Germinal center (tissue), 1 donor: ENCODE measurements at places on chromosomes 7 and 10.

DNA sequence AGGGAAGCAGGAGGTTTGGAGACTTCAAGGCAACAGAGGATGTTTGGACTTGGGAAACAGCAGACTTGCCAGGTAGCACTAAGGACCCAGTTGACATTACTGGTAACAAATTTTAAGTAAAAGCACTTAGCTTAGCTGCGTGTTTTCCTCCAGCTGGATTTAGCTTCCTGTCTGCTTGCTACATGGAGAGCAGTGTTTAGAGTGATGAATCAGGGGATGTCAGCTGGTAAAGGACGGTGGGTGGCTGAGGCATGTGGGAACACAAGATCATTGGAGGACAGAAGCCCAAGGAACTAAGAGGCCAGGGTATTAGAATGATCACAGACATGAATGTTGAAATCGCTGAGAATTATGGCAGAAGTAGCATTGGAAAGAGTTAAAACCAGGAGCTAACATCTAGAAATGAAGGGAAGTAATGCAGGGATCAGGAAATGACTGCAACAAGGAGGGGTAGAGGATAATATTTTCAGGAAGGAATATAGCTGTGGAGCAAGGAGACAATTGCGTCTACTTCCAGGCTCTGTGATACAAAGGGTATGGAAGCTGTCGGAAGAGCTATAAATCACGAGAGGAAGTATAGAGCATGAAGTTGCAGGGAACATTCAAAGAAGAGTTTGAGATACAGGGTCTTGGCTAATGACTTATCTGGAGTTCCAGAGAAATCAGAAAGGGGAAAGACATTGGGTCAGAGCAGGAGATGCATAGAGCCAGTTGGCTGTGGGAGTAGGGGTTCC, 34.4 kb downstream of the CALD1 start:
- DNase-seq, result no peak

DNA sequence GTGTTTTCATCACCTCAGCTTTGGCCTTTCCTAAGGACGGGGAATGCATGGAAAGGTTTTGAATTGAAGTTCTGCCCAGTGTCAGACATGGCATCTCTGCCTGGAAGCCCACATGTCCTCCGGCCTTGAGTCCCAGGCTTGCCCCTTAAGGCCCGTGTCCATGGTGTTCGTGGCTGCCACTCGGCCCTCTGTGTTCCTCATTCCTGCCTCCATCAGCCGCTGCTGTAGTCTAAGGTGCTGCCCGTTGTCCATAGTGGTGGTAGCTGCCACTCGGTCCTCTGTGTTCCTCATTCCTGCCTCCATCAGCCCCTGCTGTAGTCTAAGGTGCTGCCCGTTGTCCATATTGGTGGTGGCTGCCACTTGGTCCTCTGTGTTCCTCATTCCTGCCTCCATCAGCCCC, 180.7 kb upstream of the SHH start:
- DNase-seq, result no peak

- DNase-seq, result no peak
Measured at GRCh38 chr7:42624471-42624870, 287.4 kb downstream of the C7orf25 start.

DNA sequence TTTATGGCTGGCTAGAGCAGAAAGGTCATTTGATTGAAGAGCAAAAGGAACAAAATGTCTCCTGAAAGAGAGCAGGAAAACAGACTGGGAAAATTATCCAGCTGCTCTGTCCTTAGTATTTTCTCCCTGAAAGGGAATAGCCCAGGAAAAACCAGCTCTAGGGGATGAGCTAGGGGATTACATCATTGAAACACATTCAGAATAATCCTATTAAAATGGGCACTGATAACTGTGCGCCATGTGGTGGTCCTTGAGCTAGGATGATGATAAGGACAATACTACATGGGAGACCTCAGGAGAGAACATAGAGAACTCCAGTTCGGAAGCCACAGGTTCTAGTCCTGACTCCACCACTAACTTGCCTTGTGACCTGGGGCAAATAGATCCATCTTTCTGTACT, 873.8 kb downstream of the TYW1 start:
- no peak for DNase-seq

GRCh38 chr10:58996063-58996462, 180.4 kb upstream of the PHYHIPL start:
- DNase-seq, result no peak

DNA sequence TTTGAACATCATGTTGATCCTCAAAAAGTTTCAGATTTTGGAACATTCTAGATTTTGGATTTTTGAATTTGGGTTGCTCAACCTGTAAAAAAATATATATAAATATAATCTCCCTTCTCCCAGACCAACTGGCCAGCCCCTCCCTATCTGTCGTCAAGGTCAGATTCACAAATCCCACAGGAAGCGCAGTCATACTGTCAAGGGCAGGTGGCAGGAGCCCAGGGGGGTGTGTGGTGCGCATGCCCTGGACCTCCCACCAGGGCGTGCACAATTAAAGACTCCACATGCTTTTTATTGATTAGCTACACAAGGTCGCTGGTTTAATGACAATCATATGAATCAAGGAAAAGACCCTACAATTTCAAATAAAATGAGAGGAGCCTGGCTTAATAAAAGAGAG, 77.0 kb upstream of the EEPD1 start:
- DNase-seq, result no peak

GRCh38 chr7:129724796-129725195, 113.3 kb downstream of the NRF1 start:
- no peak for DNase-seq

DNA sequence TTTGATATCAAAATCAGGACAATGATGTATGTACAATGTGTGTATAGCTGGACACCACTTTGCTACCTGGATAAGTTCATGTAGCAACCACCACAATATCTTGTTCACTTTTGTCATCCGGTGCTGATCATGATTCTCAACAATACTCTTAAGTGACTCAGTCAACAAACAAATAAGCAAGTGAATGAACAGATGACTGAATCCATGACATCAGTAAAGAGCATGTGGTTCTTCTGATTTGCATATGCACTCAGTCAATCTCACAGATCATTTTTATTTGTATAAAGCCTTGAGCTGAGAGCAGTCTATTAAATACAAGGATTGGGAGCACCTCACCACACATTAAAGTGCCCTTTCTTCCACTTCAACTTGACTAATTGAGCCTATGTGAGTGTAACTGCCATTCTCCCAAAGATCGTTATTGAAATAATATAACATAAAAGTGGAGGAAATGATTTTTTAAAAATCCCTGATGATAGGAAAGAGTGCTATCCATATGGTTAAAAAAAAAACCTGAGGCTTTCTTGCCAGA, 69.5 kb downstream of the NPSR1 start:
- no peak for DNase-seq

DNA sequence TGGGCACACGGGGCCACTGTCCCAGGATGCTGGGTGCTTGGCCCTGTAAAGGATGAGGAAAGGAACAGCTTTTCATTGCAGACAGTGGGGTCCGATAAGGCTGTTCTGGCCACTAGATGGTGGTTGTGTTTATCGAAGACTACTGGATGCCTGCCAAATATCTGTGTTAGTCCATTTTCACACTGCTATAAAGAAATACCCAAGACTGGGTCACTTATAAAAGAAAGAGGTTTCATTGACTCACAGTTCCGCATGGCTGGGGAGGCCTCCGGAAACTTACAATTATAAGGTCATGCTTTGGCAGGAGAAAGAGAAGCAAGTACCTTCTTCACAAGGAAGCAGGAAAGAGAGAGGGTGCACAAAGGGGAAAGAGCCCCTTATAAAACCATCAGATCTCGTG, 32.2 kb upstream of the GARS1 start:
- no peak for DNase-seq

GRCh38 chr10:17344206-17344605, 110.2 kb downstream of the ST8SIA6 start:
- no peak for DNase-seq

DNA sequence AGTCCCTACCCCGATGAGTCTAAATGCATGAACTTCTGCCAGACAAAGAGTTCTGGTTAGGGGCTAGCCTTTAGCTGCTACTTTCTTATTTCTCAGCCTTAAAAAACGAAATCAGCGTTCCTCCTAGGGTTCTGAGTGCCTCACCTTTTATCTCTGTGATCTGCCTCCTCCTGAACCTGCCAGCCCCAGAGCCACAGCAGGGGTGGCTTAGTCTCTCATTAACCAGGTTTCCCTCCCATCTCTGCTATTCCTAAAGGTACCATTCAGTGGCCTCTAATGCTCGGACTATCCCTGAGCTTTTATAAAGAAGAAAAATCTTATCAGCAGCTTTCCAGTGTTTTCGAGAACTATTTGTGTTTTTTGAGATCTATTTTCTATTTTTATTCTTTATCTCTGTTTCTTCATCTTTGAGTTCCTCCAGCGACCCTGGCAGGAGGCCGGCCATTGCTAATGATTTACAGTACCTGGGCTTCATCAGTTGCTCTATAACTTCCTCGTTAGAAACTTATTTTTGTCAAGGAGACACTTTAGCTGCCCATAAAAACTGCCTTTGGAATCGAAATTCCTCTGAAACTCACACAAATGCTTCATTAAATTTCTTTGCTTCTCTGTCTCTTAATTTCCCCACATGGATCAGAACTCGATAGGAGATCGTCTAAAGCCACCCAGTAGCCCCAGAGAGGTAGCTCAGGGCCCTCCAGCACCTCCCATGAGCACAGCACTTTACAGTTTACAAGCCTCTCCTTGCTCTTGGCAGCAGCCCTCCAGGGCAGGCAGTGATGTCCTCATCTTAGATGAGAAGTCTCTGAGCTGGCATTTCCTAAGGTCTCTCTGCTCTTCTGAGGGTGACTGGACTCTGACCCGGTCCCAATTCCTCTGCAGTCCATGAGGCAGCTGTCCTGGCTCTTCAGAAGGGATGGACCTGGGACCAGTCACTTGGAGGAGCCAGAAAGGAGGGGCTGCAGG, 149.1 kb downstream of the EBF3 start:
- DNase-seq, result no peak

GRCh38 chr10:132837905-132838304, 52.0 kb upstream of the NKX6-2 start:
- no peak for DNase-seq

GRCh38 chr7:45188736-45189135, 31.1 kb downstream of the RAMP3 start:
- DNase-seq, result no peak

- no peak for DNase-seq
Measured at GRCh38 chr10:88129013-88129412, 265.6 kb downstream of the PTEN start.

GRCh38 chr10:78642269-78642816, 426.4 kb upstream of the ZMIZ1 start:
- no peak for DNase-seq

- DNase-seq, result no peak
Measured at GRCh38 chr10:49161411-49161997, 26.7 kb downstream of the TMEM273 start.

DNA sequence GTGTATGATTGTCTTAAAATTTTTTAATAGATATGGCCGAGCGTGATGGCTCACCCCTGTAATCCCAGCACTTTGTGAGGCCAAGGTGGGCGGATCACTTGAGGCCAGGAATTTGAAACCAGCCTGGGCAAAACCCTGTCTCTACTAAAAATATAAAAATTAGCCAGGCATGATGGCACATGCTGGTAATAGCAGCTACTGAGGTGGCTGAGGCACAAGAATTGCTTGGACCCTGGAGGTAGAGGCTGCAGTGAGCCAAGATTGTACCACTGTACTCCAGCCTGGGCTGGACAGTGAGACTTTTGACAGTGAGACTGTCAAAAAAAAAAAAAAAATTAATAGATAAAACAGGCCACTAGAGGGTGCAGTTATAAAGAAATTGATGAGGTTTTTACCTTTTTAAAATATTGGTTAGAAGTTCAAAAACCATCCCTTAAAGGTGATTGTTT, 20.5 kb downstream of the NOM1 start:
- DNase-seq, result no peak

- DNase-seq, result no peak
Measured at GRCh38 chr7:43394441-43395130, 188.3 kb upstream of the STK17A start.

- no peak for DNase-seq
Measured at GRCh38 chr10:70778267-70778924, 6.8 kb downstream of the TBATA start.

- DNase-seq, result peak; percentile 56
Measured at GRCh38 chr7:24290004-24290641, 6.1 kb downstream of the NPY start.

- no peak for DNase-seq
Measured at GRCh38 chr7:90210981-90211380, 559 bp upstream of the STEAP2 start.

GRCh38 chr10:48598243-48598935, 6.5 kb downstream of the ARHGAP22 start:
- DNase-seq, result no peak

DNA sequence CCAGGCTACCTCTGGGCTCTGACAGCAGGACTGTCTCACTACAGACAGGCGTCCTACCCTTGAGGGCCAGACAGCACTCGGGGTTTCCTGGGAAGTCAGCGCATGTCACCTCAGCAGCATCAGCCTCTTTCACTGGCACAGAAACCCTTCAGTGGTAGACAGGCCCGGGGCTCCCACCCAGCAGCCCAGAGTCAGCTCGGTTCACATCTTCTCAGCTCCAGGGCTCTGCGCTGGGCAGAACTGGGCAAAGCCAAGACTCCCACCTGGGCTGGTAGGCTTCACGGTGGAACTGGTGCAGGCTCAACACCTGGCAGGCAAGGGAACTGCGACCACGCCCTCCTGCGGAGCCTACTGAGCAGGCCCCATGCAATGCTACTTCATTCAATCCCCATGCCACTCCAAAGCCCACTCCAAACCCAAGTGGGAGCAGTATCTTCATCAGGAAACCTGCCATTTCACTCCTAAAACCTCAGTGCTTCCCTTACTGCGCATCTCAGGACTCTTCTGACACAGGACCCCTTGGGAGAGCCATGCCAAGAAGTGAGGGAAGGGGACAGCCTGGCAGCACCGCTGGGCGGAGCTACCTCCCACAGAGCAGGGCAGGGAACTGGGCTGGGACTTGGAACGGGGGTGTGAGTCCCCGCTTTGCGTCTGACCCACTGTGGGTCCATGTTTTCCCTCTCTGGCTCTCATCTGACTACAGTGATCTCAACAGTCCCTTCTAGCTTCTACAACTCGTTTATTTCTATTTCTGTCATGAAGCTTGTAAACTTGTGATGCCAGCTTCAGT, 60.4 kb downstream of the SCRN1 start:
- no peak for DNase-seq

DNA sequence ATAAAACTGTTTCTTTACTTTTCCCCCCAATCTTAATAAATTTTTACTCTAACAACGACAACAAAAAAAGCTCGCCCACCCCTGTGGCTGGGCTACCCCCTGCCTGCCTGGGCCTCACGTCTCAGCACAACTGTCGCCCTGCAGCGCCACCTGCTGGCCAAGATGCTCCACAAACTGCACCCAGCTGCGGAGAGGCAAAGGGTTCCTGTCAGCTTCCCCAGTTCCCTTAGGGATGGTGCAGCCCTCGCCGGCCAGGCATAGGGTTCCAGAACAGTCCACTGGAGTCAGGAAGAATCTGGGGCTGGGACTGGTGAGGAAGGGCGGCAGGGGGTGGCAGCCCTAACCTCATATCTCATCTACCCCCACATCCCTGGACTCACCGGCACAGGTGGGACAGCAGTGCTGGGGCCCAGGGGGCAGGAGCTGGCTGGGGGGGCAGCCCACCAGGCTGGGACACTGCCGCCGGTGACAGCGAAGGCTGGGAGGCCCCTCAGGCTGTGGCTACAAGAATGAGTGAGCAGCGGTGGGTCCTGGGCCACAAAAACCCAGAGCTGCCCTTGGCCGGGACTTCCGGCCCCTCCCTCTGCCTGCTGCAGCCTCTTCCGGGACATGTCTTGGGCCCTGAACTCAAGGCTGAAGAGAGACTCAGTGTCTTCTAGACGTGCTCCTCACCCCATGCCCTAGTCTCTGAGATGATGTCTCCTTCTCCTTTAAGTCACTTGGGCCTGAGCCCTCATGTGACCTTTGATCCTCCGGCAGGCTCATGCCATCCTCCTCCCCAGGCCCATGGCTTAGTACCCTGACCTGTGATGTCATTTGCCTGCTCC, 21.2 kb downstream of the ATP6V1F start:
- DNase-seq, result peak; percentile 91
